Regular cardiac myocyte (primary cell): ENCODE measurements at places on chromosomes 7 and 10. TPM values are rescaled to one million over a fixed set of nuclear protein-coding genes. Genes with fewer than 3 reads are reported as not detected.

The PNPLA8 gene
- 34.3 and 42.0 TPM in 2 replicates for total RNA-seq

The GOLGA7B gene
- total RNA-seq = under 0.01 TPM in 1 of 2 replicates, not detected in the other

The VAX1 gene
- total RNA-seq = not detected in 2 replicates

The CAV1 gene
- total RNA-seq = 549 and 668 TPM in 2 replicates

The PTN gene
- total RNA-seq = 6.8 and 8.2 TPM in 2 replicates

The LRGUK gene
- 0.28 and 0.38 TPM in 2 replicates for total RNA-seq

The CAMK1D gene
- total RNA-seq = 1.5 and 2.8 TPM in 2 replicates

The AKR1C4 gene
- not detected in 2 replicates for total RNA-seq
